NCI-H2081 treated with DMSO at 0.1 percent for 48 hours (cell line): ENCODE measurements at places on chromosomes 1 and 21.

GRCh38 chr1:23521588-23521987 lies 9.4 kb downstream of the E2F2 start:
- DNase-seq: no peak

GRCh38 chr1:24363994-24364393 lies 44.8 kb downstream of the GRHL3 start:
- no peak for DNase-seq

- no peak for DNase-seq
Observed at GRCh38 chr1:229075716-229076115, 195.2 kb upstream of the RAB4A start.

- no peak for DNase-seq
Observed at GRCh38 chr21:25566645-25567044, 40.6 kb downstream of the MRPL39 start.

GRCh38 chr1:183080406-183080805 lies 57.2 kb downstream of the LAMC1 start:
- no peak for DNase-seq

- DNase-seq: no peak
Observed at GRCh38 chr1:58312971-58313563, 233.5 kb downstream of the OMA1 start.

- no peak for DNase-seq
Observed at GRCh38 chr1:221873673-221874072, 131.8 kb upstream of the DUSP10 start.
